Fibroblast of skin of right biceps (primary cell): ENCODE measurements at places on chromosomes 11 and 22.

GRCh38 chr11:57483562-57483918, 23.2 kb downstream of the RTN4RL2 start:
- no peak for DNase-seq

DNA sequence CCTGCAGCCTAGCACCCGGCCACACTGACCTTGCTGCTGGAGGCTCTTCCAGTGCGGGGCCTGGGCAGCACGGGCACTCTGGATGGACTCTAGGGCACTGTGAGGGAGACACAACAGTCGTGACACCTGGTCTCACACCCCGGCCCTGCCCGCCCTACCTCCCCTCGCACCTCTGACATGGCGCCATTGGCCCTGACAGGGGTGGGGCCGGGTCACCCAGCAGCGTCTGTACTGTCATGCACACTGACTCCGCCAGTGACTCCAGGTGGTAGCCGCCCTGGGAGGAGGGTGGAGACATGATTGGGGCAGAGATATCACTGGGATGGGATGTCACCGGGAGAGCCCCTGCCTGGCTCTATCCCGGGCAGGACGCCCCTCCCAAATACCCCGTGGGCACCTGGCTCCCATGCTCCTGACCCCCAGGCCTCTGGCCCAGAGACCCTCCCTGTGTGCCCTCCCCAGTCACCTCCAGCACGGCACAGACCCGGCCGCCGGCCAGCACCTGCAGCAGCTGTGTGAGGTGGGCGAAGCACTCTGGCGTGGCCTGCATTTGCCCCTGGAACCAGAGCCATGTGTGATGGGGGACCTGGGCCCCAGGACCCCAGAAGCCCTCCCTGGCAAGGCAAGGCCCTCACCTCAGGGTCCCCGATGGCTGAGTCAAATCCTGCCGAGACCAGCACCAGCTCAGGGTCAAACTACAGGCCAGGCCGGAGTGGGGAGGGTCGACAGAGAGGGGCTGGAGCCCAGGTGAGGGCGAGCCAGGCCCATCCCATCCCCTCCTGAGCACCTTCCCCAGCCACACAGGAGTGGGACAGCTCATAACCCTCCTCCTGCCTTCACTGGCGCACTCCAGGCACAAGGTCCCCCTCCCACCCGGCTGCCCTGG, 2.6 kb downstream of the HDAC10 start:
- DNase-seq, result no peak

DNA sequence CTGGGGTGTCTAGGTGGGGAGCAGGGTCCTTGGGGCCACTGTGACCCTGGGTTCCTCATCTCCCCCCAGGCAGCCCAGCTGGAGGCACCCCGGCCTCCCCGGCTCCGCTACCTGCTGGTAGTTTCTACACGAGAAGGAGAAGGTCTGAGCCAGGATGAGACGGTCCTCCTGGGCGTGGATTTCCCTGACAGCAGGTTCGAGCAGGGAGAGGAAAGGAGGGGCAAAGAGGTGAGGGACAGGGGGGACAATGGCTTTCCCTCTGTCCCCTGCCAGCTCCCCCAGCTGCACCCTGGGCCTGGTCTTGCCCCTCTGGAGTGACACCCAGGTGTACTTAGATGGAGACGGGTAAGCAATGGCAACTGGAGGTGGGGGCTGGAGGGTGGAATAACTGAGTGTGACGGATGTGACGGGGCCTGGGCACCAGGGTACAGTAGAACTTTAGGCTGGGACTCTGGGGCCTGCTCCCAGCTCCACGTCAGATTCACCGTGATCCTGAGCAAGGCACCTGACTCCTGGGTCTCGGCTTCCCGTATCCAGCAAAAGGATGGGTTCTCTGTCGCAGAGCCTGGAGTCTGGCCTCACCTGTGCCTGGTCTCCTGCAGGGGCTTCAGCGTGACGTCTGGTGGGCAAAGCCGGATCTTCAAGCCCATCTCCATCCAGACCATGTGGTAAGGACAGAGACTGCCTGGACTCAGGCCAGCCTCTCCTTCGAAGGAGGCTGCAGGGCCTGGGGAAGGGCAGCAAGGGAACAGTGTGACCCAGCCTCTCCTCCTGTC, 3.6 kb downstream of the SSH3 start:
- DNase-seq, result no peak

DNA sequence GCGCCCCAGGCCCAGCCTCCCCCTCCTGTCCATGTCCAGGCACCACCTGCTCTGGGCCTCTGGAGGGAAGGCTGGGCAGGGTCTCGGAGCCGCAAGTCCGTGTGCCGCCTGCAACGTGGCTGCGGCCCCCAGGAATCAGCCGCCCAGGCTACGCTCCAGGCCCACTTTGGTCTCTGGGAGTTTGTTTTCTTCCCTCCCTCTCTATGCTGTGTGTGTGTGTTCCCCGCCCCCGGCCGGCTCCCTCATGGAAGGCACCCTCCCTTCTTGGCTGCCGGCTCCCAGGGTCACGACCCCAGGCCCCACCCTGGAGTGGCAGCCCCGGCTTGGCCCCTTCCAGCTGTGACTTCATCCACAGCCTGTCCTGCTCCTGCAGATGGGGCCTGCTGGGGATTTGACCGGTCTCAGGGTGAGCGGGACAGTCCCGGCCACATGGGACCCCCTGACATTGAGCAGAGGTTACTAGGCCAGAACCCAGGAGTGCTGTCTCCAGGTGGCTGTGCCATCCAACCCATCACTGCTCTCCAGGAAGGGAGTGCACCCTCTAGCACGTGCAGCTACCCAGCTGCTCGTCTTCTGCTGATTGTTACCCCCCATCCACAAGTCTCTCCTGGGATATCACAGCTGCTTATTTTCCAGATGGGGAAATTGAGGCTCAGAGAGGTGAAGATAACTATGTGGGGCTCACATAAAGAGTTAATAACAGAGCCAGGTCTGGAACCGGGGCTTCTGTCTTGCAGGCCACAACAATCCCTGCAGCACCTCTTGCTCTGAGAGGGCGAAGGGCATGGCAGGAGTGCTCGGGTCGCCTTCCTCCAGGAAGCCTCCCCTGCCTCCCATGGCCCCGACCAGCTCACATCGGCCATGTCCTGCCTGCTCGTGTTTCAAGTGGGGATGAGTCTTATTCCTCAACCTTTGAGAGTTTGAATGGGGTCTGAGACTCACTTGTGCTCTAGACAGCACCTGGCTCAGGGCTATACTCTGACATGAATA, 2.8 kb upstream of the LIF start:
- DNase-seq, result no peak

DNA sequence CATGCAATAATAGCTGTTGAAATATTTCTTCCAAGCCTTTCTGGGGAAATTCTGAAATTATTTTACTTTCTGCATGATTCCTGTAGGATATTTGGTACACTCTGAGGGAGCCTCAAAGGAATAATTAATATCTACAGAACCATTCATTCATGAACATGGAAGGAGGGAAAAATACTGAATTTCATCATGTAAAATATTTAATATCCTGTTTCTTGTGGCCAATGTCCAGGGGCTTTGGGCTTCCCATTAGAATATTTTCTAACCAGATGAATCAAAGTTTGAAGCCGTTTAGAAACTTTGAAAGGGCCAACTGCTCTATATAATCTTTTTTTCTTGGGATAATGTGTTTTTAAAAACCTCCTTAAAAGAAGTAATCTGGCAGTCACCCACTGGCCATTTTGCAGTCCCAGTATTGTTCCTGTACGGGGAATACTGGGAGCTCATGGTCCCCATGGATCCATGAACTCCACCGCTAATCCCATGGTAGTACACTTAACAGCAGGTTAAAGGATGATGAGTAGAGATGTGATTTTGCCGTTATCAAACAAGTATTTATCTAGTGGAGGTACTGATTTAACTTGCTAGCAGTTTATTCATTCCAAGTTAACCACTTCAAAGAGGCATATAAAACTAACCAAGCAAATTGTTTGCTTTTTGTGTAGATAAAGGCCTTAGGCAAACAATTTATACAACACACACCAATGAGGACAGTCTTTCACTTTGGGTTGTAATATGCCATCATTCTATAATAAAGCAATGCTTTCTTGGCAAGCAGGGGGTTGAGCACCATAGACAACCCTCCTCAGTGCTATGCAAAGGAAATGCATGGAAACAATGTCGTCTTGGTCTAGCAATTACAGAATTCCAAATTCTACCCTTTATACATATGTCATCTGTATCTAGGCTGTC, 34.5 kb upstream of the BLID start:
- no peak for DNase-seq

GRCh38 chr11:117189191-117189940, 9.8 kb upstream of the TAGLN start:
- no peak for DNase-seq

DNA sequence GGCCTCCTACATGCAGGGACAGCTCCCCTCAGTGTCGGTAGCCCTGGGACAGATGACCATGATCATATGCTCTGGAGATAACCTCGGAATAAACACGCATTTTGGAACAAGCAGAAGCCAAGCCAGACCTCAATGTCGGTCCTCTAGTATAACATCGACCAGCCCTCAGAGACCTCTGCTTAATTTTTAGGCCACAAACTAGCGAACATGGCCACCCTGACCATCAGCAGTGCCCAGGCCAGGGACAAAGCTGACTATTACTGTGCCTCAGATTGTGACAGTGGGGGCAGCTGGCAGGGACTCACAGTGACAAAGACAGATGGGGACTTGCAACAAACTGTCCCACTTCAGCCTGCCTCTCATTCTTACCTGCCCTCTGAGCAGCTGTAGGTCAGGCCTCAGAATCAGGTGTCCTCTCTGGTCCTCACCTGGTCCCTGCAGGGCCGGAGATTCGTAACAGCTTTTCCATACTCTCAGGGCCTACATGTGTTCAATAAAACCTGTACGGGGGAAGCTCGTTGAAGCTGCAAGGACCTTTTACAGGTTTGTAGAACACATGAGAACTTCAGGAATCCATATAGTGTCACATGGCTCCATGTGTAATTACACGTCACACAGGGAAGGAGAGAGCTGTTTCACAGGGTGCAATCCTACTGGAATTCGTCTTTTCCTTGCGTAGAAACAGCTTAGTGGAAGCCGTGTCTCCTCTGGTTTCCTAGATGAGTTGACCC, 72.8 kb upstream of the IGLL5 start:
- no peak for DNase-seq

GRCh38 chr11:115500547-115501501, 3.4 kb downstream of the CADM1 start:
- no peak for DNase-seq

DNA sequence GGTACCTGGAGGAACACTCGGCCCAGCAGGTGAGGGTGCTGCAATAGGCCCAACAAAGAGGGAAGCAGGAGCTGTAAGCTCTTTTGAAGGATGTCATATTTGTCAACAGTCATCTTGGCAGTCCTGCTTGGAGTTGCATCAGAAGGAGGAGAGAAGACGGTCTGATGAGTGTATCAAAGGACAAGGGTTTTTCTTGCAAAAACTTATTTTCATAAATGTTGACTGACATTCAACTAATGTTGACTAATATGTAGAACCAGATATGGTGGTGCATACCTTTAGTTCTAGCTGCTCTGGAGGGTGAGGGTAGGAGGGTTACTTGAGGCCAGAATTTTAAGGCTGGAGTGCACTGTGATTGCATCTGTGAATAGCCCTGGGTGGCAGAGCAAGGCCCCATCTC, 72.3 kb downstream of the CABIN1 start:
- no peak for DNase-seq

- no peak for DNase-seq
Observed at GRCh38 chr11:44140372-44140771, 44.9 kb downstream of the EXT2 start.

- DNase-seq, result no peak
Observed at GRCh38 chr11:1003159-1003558, 33.4 kb downstream of the MUC6 start.

GRCh38 chr11:18309691-18310090, 12.2 kb downstream of the HPS5 start:
- DNase-seq, result no peak

- no peak for DNase-seq
Observed at GRCh38 chr22:32333141-32333768, 24.4 kb upstream of the RFPL3 start.

DNA sequence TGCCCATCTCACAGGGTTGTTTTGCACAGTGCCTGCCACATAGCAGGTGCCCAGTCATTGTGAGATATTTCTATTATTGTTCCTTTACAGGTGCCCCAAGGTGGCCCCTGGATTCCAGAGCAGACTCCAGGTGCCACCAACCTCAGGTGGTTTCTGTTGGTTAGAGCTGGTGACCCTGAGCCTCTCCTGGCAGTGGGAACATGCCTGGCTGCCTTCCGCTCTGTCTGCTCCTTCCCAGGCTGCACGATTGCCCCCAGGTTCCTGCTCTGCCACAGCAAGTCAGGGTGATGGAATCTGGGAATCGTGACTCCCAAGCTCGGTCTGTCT, 12.6 kb upstream of the OMP start:
- DNase-seq, result no peak

- peak; percentile 34 for DNase-seq
Observed at GRCh38 chr11:18731949-18732821, 6.2 kb upstream of the IGSF22 start.

GRCh38 chr11:30919389-30920152, 333.4 kb upstream of the MPPED2 start:
- peak; percentile 69 for DNase-seq
